ENCODE measurements at places on chromosomes 2 and 18.

DNA sequence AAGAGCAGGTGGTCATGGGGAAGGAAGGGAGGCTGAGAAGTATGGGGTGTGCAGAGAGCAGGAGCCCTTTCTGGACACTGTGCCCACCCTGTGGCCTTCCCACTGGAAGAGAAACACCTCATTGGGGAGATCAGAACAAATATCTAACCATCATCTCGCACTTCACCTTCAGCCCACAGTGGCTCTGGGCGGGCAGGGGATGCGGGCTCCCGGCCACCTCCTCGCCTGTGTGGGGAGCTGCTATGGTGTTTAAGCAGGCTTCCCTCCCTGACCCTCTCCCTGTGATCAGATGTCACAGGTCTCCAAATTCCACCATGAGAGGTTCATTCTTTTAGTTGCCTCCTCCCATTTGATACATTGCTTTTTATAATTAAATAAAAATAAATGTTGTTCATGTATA lies 5.0 kb downstream of the FBLN7 start:
- no peak for DNase-seq

- DNase-seq: no peak
Measured at GRCh38 chr2:220424561-220424960, 797.1 kb downstream of the SLC4A3 start.

- no peak for DNase-seq
Measured at GRCh38 chr2:9712263-9712662, 81.5 kb upstream of the YWHAQ start.

DNA sequence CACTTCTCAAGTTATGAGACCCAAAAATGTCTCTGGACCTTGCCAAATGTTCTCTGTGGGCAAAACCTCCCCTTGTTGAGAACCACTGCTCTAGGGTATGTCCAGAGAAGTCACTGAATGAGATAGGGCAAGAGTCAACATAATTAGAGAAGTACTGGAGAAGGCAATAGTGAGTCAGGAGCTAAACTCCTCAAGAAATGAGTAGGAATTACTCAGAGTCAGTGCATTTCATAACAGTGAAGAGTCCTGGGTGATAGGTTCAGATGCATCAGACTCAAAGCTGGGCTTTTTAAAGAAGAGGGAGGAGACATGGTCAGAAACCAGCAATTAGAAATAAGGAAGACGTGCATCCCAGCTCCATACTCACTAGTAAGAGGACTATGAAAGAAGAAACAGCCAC lies 38.6 kb upstream of the IHH start:
- DNase-seq: peak; percentile 3

DNA sequence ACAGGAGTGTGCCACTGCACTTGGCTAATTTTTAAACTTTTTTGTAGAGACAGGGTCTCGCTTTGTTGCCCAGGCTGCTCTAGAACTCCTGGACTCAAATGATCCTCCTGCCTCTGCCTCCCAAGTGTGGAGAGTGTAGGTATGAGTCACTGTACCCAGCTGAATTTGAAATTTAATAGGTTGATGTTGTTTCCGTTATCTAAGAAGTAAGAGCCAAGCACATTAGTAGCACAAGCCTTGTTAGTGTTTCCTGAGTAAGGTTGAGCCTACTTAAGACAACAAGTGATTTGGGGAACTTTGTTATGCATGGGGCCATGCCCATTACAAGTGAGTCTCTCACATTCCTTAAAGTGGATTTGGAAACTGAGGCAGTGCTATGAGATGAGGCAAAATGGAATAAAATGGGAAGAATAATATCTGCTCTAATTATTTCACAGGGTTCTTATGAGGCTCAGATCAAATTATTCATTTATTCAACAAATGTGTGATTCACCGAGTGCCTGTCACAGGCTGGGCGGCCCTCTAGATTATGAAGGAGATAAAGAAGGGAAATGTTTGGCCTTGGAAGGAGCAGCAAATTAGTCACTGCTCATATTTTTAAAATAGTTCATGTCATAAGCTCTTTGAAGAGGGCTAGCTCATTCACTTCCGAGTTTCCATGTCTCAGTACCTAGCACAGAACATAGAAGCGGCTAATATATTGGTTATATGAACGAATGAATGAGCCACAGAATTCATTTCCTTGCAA lies 217.2 kb downstream of the LDLRAD4 start:
- peak; percentile 44 for DNase-seq

GRCh38 chr2:171238946-171239345 lies 78.3 kb upstream of the TLK1 start:
- DNase-seq: no peak

GRCh38 chr2:180776921-180777320 lies 203.5 kb upstream of the UBE2E3 start:
- DNase-seq: no peak

GRCh38 chr2:61018318-61018755 lies 282 bp upstream of the PUS10 start:
- no peak for DNase-seq

DNA sequence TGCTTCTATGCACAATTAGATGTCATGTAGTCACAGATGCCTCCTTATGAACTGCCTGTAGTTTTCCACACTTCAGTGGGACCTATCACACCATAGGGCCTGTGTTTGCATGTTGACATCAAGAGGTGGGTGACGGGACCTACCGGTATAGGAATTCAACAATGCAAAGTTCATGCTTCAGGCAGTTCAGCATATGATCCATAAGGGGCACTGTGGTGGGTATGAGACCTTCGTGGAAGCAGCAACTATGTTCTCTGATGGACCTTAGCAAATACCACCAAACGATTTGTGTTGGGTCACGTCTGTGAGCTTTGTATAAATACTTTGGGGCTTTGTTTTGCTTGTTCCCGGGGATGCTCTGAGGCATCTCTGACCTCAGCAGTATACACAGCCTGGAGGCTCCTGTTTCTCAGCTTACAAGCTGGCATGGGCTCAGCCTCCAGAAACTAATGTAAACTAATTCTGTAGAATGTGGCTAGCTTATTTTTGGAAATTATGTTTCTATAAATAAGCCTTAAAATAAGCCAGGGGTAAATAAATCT lies 111.6 kb downstream of the DTNA start:
- no peak for DNase-seq

GRCh38 chr2:84459018-84459943 lies at the start of gene SUCLG1:
Gene SUCLG1 (minus strand): TSS chr2:84459280. CDS start chr2:84459269, 11 bp downstream.
- DNase-seq: peak; percentile 57

DNA sequence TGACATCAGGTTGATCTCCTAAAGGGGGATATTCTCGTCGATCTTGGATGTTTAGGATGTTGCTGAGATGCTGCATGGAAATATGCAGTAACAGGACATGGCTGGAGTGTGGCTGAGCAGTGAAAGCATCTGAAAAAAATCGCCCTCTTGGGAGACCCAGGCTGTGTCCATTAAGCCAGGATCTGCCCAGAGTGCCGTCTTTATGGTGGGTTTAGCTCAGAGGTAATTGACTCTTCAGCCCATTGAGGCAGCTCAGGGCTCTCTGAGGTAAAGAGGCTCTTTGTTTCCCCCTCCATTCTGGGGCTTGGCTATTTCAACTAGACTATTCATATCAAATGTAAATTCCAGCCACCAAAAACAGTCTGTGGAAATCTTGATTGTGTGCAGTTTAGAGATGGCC lies 26.5 kb downstream of the OSBPL6 start:
- no peak for DNase-seq

DNA sequence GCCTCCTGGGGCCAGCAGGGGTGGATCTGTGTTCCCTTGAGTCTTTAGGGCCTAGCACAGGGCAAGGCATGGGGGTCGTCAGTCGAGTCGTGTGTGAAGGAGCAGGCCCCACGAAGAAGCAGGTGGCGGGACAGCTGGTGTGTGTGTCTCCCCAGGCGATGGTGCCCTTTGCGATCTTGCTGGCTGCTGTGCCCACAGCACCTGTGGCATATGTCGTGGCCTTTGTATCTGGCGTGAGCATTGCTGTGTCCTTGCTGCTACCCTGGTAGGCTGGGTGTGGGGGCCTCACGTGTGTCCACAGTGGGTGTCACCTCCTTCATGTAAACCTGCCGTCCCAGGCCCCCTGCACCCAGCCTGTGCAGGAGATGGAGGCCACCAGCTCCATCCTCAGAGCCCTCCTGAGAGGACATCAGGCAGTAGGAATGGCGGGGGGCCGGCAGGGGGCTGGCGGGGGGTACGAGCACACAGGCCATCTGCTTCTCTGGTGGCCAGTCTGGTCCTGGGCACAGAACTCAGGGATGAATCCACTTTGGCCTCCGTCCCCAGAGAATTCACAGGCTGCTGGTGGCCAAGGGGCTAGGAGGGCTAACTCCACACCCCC lies 13.2 kb downstream of the MFSD2B start:
- DNase-seq: no peak

Measured in kidney glomerular epithelial cell (primary cell).